ENCODE measurements at places on chromosomes 3 and 15. TPM values are rescaled to one million over a fixed set of nuclear protein-coding genes. Genes with fewer than 3 reads are reported as not detected.

- DNase-seq, result no peak
These were observed 715.3 kb downstream of the NR2F2 start for GRCh38 chr15:97045666-97046421.

DNA sequence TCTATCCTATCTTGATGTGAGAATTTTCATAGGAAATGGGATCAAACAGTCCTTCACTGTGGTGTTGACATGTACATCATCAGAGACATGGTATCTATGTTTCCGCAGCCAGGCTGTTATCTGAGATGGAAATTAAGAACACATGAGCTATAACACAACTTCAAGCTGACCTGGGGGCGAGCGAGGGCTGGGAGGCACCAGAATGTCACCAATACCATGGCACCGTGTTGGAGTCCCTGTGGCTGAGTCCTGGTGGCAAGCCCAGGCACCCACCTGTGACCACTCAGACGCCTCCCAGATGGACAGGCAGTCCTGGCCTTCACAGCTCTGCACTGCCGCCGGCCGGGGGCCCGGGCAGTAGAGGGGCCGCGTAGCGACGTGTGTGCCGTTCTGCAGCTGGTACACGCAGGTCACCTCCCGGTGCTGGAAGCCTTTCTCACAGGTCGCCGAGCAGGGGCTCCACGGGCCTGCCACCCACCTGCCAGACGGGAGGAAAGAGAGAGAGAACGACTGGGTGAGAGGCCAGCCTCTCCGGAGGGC lies 263.9 kb upstream of the LYSMD4 start:
- DNase-seq, result no peak

DNA sequence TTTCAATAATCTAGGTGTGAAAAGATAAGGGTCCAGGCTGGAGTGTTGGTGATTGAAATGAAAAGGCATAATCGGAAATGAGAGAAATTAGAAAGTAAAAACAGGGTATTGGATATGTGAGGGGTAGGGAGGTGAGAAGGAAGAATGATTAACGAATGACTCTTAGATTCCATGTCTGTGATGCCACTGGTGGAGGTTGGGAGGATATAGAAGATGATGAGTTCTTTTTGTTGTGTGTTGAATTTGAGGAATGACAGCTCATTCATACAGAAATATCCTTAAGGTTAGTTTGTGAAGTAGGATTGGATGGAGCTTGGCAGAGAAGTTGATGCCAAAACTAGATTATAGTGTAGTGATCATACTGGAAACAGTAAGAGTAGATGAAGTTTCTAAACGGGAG lies 72.2 kb upstream of the CCNL1 start:
- DNase-seq, result no peak

DNA sequence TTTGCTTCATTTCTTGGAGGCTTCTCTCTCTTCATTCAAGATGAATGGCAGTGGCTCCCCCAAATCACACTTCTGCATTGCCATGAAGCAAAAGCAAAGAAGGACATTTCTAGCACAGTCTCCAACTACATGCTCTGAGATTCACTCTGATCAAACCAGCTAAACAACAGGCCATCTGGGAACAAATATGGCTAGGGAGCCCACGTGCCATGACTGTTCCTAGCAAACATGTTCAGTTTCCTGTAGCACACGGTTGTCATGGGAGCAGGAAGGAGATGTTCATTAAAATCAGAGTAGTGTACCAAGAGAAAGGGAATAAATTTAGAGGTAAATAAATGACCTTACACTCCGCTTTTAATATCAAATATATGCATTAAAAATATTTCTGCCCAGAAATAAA lies 327.3 kb downstream of the GBE1 start:
- DNase-seq, result no peak

DNA sequence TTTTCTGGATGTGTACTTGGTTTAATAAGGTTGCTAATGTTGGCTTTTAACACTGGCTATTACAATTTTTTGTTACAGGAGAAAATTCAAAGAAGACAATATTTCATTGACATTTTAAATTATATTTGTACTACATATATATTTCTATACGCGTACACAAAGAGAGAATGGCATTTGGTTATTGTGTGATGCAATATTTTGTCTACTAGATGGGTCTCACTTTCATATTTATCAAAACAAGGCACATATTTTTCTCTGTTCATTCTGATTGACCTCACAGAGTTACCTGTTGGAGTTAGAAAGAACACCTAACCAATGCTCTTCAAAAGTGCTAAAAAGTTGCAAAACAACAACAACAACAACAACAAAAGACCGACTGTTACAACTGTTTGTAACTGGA lies 50.2 kb upstream of the VGLL3 start:
- no peak for DNase-seq

GRCh38 chr3:81095956-81096355 lies 665.5 kb downstream of the GBE1 start:
- DNase-seq, result no peak

- DNase-seq, result no peak
These were observed 3.2 kb upstream of the SLC7A14 start for GRCh38 chr3:170589113-170589512.

The NAALADL2 gene
- 3.6 TPM for polyA plus RNA-seq

The KNG1 gene
- polyA plus RNA-seq, result not detected

GRCh38 chr3:54304877-54305276 lies 182.5 kb downstream of the CACNA2D3 start:
- DNase-seq, result no peak

GRCh38 chr3:126208182-126208581 lies 27.8 kb upstream of the ALDH1L1 start:
- DNase-seq, result no peak

DNA sequence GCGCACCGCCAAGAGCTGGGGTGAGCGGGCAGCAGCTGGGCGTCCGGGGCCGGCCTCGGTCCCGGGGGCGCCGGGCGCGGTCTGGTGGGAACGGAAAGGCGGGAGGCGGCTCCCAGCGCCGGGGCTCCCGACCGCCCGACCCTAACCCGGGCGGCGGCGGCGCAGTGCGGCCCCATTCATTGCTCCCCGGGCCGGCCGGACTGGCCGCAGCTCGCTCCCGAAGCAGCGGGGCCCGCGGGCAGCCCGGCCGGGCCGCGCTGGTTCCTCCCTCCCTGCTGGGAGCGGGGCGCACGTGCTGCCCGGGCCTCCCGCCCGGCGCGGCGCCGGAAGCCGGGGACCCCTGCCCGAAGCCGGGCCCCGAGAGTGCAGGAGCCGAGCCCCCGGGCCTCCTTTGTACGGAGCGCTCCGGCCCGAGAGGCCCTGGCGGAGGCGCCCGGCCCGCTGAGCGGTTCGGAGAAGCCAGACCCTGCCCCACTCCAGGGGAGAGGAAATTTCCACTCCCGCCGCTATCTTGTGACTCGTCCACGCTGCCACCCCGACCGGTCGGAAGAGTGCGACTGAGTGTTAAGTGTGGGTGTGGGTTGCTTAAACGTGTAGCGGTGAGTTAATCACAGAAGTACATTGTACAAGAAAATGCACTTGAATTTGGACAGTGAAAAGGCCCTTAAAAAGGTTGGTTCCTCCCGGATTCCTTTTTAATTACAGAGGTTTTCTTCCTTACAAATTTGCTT lies 613 bp downstream of the ATP1B3 start:
- no peak for DNase-seq

The PPM1L gene
- 0.72 TPM for polyA plus RNA-seq

The ZSCAN29 gene
- polyA plus RNA-seq, result 6.4 TPM

DNA sequence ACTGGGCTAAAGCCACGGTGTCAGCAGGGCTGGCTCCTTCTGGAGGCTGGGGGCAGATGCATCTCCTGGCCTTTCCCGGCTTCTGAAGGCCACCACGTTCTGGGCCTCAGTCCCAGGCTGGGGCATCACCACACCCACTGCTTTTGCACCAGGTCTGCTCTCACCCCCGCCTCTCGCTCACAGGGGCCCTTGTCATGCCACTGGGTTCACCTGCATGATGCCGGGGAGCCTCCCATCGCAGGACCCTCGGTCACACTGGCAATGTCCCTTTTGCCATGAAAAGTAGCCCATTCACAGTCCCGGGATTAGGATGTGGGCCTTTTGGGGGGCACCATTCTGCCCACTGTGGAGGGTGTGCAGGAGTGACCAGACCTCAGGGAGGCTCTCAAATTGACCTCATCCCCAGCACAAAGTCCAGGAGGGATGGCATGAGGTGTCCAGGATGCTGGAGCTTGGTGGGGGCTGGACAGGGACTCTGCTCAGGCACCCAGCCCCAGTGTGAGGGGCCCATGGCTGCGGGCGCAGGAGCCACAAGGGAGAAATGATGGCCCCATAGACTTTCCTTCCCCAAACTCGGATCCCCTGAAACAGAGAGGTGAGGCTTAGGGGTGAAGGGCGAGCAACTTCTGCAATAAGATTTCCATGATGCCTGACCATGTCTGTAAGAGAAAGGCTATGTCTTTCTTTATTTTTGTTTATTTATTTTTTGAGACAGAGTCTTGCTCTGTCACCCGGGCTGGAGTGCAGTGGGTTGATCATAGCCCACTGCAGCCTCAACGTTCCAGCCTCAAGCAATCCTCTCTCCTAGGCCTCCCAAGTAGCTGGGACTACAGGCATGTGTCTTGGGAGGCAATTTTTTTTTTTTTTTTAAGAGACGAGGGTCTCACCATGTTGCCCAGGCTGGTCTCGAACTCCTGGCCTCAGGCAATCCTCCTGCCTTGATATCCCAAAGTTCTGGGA lies 189.1 kb downstream of the GOLGA6L6 start:
- DNase-seq, result no peak

DNA sequence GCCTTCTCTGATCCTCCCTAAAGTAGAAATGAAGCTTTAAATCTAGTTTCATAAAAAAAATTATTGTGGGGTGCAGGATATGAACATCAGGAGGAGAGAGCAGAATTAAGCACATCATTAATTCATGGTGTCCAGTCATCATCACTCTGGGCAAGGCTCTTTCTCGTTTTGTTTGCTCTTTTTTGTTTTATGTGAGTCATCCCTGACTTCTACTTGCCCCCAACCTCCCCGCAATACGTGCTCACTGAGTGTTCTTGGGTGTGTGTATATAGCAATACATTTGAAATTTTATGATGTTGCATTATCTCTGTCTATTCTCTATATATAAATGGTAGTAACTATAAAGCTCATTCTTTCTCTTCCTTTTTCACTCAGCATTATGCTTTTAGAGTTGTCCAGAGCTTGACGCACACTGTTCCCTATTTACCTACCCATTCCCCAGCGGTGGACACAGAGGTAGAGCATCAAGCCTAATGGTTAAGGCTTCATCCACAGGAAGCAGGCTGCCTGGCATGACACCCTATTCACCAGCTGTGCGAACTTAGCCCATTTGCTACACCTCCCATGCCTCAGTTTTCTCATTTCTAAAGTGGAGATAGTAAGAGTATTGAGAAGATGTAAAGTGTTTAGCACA lies 72.3 kb downstream of the CD200R1L start:
- peak; percentile 31 for DNase-seq
